Activated CD4-positive, alpha-beta T cell treated with anti-CD3 and anti-CD28 coated beads, Interleukin-2, amount 50 U/mL, for 1 hour (primary cell): ENCODE measurements at places on chromosomes 3 and 15.

GRCh38 chr15:71447328-71448250 lies 332.3 kb downstream of the THSD4 start:
- no peak for DNase-seq

DNA sequence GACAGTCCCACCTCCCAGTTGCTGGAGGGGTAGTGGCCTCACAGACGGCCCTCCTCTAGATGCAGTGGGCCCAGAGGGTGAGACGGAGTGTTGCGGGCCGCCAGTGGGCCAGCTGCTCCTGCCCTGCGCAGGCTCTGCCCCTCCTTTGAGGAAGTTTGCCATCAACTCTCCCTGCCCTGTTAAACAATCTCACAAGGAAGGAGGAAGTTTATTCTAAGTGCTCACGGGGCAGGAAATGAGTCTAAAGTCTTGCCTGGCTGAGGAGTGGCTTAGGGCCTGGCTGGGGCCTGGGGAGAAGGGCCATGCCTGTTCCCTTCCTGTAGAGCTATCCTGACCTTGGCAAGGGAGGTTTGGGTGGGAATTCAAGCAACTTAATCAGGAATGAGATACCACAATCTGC lies at the start of gene FAM3D:
FAM3D (minus strand) TSS at position 92 of the 400 bp plus-strand sequence. CDS start 11,211 bp downstream, outside the sequence.
- no peak for DNase-seq

GRCh38 chr15:67253101-67253500 lies 1.4 kb downstream of the AAGAB start:
- no peak for DNase-seq

- DNase-seq: no peak
Observed at GRCh38 chr15:85010071-85010385, 28.4 kb downstream of the PDE8A start.

- DNase-seq: no peak
Observed at GRCh38 chr15:77187751-77188464, 117.0 kb upstream of the TSPAN3 start.

GRCh38 chr3:41681479-41681878 lies 280.4 kb downstream of the ULK4 start:
- no peak for DNase-seq

- no peak for DNase-seq
Observed at GRCh38 chr3:24235121-24235520, 259.5 kb downstream of the THRB start.

DNA sequence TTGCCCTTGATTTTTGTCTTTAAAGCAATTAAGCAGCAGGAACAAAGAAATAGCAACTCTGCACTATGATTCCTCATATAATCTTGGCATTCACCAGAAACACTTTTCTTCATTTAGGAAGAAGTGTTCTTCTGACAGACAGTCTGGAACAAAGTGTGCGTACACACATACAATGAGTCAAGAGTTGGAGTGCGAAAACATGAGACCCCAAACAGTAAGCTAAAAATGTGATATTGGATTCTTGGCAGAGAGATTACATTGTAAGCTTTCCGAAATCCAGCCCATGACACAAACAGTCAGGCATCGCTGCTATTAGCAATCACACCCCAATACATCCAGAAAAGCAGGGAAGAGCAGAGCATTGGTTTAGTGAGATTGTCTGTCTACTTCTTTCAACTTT lies 306.7 kb upstream of the TBC1D5 start:
- DNase-seq: no peak

GRCh38 chr3:23439080-23439479 lies 236.0 kb downstream of the UBE2E2 start:
- DNase-seq: no peak

- no peak for DNase-seq
Observed at GRCh38 chr15:42544853-42545629, 3.6 kb downstream of the LRRC57 start.

DNA sequence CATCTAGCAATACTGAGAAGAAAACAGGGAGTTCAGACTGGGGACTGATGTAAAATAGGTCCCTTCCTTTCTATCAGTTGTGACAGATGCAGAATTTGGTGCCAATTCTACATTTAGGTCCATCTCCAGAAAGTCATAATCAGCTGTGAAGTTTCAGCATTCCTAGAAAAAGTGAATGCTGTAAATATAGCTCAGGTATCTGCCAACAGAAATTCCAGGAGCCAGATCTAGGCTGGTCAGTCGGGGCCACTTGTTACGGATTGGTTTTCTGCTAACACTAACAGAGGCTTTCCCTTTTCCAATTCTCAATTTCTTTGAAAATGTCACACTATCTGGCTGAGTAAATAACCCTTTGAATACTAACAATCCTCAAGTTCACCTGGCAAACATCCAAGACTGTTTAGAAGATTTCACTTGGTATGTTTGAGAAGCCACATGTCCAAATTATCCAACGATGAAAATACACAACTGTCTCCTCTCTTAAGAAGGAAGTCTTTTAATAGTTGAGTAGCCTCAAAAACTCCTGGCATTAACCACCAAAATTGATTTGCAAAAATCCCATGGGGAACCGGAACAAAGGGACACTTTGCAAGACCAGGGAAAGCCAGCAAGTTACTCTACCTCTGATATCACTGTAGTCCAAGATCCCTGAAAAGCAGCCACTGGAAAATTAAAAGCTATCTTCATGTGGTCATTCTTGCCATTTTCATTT lies 222.3 kb downstream of the ZMAT3 start:
- no peak for DNase-seq

DNA sequence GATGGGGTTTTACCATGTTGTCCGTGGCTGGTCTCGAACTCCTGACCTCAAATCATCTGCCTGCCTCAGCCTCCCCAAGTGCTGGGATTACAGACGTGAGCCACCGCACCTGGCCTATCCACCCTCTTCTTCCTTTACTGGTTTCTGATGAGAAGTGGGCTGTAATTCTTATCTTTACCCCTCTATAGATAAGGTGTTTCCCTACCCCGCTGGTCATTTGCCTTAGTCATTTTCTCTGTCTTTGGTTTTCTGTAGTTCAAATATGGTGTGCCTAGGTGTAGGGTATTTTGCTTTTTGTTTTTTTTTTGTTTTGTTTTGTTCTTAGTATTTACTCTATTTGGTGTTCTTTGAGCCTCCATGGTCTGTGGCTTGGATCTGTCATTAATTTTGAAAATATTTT lies 41.3 kb downstream of the APBA2 start:
- no peak for DNase-seq

DNA sequence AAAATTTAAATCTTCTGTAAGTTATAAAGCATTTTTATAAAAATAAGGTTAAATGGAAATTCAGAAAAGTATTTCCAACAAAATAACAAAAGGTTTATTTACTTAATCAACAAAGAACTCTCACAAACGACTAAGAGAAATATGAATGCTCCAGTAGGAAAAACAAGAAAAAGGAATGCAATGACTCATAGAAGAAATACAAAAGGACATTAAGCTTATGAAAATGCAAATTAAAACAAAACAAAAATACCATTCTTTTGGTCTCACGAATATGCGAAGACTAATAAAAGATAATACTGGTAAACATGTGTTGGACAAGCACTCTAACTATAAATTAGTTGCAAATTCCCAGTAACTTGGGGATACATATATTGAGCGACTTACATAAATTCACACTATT lies 17.5 kb upstream of the TBC1D5 start:
- DNase-seq: no peak

DNA sequence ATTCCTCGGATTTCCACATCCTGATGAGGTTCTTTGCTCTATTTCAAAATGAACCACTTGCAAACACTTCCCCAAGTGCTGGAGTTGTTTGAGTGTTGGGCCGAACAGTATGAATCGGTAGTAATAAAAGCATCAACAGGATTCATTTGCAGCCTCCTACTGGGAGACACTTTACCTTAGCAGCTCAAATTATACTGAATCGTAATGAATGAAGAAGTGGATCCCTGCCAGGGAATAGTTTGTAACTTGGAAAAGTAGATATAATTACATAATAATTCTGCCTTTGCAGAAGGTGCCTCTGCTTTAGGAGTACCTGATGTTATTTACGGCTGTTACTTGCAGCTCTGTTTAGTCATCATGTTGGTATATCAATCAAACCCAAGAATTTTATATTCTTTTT lies 669.1 kb downstream of the CADM2 start:
- DNase-seq: no peak

- DNase-seq: no peak
Observed at GRCh38 chr3:15563190-15563589, 38.2 kb downstream of the HACL1 start.

- DNase-seq: no peak
Observed at GRCh38 chr15:66799242-66799641, 97.2 kb downstream of the SMAD6 start.

DNA sequence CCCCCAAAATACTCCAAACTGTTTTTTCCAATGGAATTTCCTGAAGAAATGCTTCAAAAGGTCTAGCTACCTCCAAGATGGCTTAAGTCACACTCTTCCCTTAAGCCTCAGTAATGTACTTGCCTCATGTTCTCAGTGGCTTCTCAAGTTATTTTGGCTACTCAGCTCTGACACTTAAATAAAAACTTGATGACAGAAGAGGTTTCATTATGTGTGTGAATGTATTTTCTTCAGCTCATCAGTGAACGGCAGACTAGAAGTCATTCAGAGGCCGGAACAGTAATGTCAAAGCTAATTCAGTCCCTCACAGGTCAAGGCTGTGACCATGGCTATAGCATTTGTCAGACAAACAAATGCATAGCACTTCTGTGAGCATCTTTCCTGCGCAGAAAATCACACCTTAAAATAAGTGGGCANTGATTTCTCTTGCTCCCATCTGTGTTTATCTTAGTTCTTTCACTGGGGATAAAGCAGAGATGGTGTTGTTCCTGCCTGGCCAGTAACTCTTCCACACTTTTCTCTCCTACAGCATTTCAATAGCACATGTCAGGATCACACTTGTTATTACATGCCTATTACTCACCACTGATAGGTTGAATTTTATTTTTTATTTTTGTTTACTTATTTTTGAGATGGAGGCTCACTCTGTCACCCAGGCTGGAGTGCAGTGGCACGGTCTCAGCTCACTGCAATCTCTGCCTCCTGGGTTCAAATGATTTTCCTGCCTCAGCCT lies 68.5 kb upstream of the PLCL2 start:
- no peak for DNase-seq

DNA sequence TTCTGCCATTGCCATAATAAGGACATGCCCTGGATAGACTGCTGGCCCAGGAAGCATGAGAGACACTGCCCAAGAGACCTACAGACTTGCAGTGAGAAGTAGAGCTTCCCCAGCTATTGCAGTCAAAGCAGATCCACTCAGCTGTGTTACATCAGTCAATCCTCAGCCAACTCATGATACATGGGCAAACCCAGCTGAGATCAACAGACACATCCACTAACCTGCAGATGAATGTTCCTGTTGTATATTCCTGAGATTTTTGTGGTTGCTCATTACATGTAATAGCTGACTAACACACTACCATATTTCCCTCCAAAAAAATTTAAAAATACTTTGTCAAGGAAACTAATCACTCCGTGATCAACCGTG lies 68.6 kb downstream of the DCLK3 start:
- no peak for DNase-seq

DNA sequence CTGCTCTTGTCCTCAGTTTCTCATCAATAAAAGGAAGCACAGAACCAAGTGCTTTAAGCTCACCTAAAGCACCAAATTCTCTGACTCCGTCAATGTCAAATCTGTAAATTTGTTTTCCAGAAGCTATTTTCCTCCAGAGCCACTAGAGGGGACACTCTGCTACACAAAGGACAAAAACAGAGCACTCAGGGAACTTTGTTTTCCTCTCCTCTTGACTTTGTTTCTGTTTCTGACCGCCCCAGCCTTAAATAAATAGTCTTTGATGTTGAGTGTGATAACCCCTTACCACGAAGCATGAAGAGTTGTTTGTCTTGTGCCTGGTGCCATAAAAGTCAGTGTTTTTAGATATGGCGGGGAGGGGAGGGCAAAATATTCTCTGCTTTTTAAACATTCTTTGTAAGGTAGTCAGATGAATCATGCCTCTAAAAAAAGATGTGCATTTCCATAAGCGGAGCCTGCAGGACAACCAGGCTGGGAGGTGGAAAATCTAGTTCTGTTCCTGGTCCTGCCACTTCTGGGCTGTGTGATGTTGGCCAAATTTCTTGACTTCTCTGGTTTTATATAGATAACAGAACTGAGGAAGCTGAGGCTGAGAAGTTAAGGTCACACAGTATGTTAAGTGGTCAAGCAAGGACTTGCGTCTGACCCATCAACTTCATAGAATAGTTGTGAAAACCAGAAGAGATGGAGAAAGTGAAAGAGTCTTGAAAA lies 7.3 kb upstream of the ZBTB38 start:
- DNase-seq: no peak

- DNase-seq: no peak
Observed at GRCh38 chr15:64807051-64807749, 18.2 kb downstream of the PIF1 start.

GRCh38 chr3:58346368-58346767 lies 13.7 kb downstream of the PXK start:
- no peak for DNase-seq

GRCh38 chr3:128348805-128349531 lies 117.7 kb downstream of the DNAJB8 start:
- no peak for DNase-seq

GRCh38 chr3:69282181-69282580 lies 103.7 kb downstream of the FRMD4B start:
- DNase-seq: no peak

GRCh38 chr15:80591938-80592825 lies 102.9 kb upstream of the ABHD17C start:
- DNase-seq: no peak

GRCh38 chr15:79206940-79207339 lies 75.6 kb upstream of the ANKRD34C start:
- no peak for DNase-seq

GRCh38 chr15:44711743-44712345 lies 527 bp downstream of the B2M start:
- peak; percentile 51 for DNase-seq

GRCh38 chr3:129654131-129654530 lies 47.7 kb upstream of the PLXND1 start:
- DNase-seq: no peak

- no peak for DNase-seq
Observed at GRCh38 chr3:160949460-160949859, 155.7 kb downstream of the B3GALNT1 start.

DNA sequence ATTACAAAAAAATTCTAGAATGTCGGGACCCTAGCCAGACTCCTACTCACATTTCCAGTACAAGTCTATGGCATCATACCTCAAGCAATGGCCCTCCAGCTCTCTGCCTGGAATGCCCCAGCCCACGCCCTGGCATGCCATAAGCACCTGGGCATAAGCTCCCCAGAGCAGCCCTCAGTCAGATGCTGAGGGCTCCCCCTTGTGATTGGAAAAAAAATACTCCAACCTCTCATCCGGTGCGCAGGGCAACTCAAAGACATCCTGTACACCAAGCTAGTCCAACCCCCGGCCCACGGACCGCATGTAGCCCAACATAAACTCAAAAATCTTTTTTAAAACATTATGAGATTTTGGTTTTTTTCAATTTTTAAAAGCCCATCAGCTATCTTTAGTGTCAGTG lies 115.4 kb downstream of the NEK10 start:
- no peak for DNase-seq

DNA sequence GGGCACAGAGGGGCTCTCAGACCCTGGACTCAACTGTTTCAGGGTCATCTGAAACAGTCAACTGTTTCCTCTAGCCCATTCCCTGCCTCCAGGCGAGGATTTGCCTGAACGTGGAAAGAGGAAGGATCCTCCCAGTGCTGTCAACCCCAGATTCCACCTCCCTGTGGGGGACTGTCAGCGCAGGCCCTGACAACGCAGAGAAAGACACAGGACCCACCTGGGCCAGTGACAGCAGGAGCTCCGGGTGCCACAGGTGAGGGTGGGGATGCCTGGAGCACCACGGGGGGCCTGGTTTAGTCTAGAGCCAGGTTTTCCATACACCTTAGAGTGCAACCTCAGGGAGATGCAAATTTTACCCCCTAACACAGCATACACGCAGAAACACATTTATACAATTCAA lies 19.5 kb upstream of the LAMP3 start:
- no peak for DNase-seq
